ENCODE measurements at places on chromosomes 16 and 17.
A peak's percentile ranks its signal among the peaks of the same experiment; 100 is the strongest.

DNA sequence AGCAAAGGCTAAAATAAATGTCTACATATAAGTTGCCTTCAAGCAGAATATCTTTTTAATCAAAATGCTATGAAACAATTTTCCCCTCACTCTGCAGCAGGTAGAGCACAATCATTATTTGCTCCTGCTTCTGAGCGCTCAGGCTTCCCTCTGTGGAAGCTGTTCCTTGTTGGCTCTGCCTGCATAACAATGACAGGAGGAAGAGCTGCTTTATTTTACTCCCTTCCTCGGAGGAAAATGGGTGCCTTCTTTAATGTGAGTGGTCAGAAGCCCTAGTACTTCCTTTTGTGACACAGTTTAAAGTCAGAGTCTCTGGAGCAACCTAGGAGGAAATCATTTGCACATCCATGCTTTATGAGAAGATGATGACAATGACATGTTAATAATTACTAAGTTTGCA, 492.1 kb downstream of the CDH8 start:
- DNase-seq = no peak

GRCh38 chr16:19690196-19690595, 27.8 kb downstream of the KNOP1 start:
- no peak for DNase-seq

GRCh38 chr17:51463353-51463752, 203.0 kb downstream of the UTP18 start:
- no peak for DNase-seq

GRCh38 chr16:70604407-70605282, 41.7 kb upstream of the IL34 start:
- DNase-seq = no peak

DNA sequence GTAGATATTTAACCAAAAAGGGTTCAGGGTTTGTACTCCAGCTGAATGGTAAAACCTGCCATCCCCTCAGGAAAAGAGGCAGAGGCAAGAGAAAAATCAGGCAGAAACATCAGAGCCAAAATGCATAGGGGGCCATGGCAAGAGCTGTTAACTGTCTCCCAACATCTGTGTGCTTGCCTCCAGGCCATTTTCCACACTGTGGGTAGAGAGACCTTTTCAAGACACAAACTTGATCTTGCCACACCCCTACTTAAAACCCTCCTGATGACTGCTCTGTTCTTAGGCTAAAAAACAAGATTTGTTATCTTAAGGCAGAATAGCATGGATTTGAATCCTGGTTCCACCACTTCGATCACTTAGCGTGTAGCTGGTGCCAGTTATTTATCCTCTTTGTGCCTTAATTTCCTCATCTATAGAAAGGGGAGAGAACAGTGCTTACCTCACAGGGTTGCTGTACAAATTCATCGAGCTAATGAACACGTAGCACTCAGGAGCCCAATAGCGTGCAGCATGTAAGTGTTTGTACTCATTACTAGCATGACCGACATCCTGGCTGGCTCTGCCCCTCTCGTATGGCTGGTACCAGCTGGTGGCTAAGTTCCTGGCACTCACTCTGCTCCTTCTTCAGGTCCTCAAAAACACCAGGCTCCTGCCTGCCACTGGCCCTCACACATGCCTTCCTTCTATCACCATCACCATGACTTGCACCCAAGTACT, 25.8 kb downstream of the STAT3 start:
- no peak for DNase-seq

GRCh38 chr17:77163001-77163400, 22.2 kb downstream of the SEC14L1 start:
- no peak for DNase-seq

- DNase-seq = no peak
These were observed 13.6 kb downstream of the MAP3K3 start for GRCh38 chr17:63635787-63636186.

- DNase-seq = no peak
These were observed 36.1 kb downstream of the NOG start for GRCh38 chr17:56629531-56630075.

DNA sequence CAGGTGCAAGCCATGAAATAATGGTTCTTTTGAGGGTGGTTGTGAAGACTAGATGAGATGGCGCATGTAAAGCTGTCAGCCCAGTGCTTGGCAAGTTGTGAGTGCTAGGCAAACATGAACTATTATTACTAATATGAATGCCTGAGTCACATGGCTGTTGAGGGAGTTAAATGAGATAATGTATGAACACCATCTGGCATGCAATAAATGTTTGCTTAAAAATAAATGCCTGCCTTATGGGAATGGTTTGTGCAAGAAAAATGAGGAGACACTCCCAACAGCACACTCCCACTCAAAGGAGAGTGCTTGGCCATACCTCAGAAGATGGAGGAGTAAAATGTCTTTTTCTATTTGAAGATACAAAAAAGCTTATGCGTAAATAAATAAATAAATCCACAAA, 3.6 kb downstream of the MAPK3 start:
- DNase-seq = no peak

DNA sequence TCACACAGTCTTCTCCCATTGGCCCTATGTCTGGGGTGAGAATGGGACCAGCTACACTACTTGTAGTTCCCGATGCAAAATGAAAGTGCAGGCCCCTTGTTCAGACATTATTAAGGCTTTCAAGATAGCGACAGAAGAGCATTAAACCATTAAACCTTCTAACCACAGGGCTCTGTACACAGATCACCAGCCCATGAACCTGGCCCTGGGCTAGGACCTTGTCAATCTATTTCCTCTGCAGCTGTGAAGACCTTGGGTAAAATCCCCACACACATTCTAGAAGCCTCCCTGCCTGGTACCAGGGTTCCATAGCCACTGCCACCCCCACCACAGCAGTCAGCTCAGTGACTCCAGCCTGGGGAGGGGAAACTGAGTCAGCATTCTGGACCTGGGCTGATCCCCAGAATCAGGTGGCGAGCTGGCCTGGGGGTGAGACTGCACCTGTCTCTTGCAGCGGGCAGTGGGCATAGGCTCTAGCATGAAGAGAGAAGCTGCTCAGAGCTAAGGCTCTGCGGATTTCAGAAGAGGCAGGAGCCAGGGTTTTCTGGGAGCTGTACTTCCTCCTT, 119.7 kb upstream of the LHX1 start:
- DNase-seq = no peak

DNA sequence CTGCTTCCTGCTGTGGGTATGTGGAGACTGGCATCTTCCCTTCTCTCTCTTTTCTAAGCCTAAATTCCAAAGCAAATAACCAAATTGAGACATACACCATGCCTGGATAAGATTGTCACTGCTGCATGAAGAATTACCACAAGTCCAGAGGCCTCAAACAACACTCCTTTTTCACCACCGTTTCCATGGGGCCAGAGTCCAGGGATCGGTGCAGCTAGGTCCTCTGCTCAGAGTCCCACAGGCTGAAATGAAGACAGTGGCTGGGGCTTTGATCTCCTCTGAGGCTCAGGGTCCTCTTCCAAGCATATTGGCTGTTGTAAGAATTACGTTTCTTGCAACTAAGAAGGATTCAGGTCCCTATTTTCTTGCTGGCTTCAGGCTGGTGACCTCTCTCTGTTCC, 130.4 kb downstream of the SLC39A11 start:
- no peak for DNase-seq

DNA sequence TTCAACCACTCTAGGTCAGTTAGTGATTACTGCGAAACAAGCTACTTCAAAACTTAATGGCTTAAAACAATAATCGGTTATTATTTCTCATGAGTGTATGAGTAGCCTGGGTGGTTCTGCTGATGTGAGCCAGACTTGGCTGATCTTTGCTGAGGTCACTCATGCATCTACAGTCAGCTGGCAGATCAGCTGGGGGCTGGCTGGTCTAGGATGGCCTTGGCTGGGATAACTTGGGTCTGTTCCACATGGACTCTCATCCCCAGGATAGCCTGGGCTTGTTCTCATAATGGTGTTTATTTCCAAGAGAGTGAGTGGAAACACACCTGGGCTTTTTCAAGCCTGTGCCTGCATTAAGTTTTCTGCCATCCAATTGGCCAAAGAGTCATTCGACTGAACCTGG, 13.0 kb downstream of the CCDC182 start:
- DNase-seq = no peak

- peak; percentile 20 for DNase-seq
These were observed 44.8 kb downstream of the ADCY7 start for GRCh38 chr16:50311134-50311528.

GRCh38 chr17:76558198-76559095, 18.6 kb downstream of the PRCD start:
- no peak for DNase-seq

DNA sequence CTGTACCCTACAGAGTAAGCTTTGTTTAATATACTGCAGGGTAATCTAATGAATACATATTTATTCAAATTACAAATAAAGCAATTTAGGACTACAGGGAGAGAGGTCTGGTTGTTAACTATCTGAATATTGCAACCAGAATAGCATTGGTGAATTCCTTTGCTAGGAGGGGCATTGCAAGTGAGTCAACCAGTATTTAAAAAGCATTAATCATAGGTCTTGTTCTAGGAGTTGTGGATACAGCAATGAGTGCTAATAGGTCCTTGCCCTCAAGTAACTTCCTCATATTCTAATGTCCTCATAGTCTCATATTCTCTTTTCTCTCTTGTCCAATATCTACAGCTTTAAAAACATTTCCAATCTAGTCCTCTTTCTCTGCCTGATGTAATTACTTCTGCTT, 531.4 kb downstream of the CDH11 start:
- no peak for DNase-seq

DNA sequence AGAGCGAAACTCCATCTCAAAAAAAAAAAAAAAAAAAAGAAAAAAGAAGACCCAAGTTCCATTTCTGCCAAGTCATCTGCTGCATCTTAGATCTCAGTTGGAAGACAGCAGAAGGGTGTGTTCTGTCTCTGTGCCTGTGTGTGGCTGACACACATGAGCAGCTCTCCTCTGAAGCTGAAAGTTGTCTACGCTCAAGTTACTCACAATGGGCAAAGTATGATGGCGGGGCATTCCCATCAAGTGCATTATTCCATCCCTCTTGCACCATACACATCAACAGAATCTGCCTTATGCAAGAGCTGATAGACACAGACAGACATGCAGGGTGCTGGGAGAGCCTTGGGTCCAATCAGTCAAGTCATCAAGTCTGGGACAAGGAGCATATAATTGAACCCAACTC, 402.2 kb downstream of the XYLT1 start:
- DNase-seq = no peak

- DNase-seq = no peak
These were observed 71.4 kb downstream of the MARF1 start for GRCh38 chr16:15571557-15571956.

DNA sequence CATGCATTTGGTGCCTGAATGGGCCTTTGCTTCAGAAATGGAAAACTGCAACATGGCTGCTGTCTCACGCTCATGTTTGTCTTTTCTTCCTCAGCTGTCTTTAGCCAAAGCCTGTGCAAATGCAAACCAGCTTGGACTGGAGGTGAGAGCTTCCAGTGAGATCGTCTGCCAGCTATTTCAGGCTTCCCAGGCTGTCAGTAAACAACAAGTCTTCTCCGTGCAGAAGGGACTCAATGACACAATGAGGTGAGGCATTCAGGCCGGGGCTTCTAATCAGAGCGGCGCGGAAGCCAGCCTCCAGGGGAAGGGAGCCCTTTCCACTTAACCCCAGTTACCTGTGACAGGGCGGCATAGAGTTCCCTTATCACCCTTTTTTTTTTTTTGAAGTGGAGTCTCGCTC, 14.3 kb downstream of the CCNF start:
- DNase-seq = no peak

GRCh38 chr16:84481051-84481735, 23.3 kb downstream of the MEAK7 start:
- DNase-seq = peak; percentile 27

DNA sequence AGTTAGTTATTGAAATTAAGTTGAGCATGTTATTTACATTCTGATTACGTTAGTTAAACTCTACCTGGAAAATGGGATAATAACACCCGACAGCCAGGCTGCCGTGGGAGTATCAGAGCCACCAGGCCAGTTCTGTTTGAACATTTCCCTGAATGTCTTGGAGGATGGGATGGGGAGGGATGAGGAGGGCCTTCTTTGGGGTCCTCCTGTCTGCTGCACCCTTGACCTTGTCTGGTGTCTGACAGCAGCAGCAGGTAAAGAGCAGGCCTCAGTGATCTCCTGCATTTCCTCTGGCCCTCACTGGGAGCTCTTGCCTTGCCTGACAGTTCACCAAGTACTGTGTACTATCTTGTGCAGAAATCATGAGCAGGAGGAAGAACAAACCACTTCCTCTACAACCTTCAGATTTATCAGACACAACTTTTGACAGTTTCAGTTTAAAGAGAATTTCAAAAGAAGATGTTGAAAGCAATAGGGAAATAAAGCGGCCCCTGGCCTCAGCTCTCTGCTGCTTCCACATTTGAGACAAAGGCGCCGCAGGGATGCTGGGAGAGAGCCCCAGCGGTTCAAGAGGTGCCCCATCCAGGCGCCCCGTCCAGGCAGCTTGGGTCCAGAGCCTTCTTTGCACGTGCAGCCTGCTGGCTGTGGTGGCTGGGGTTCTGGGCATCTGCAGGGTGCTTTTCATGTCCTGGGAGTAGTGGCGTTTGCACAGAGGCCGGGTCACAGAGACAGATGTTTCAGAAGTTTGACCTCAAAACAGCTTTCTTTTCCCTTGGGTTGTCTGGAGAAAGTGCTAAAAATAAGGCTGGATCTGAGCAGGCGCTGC, 25.3 kb downstream of the CMIP start:
- no peak for DNase-seq

Measured in Right ventricle myocardium superior (tissue), 1 donor.